NCI-H1105 treated with DMSO at 0.1 percent for 48 hours (cell line): ENCODE measurements at places on chromosomes 6 and 20.

DNA sequence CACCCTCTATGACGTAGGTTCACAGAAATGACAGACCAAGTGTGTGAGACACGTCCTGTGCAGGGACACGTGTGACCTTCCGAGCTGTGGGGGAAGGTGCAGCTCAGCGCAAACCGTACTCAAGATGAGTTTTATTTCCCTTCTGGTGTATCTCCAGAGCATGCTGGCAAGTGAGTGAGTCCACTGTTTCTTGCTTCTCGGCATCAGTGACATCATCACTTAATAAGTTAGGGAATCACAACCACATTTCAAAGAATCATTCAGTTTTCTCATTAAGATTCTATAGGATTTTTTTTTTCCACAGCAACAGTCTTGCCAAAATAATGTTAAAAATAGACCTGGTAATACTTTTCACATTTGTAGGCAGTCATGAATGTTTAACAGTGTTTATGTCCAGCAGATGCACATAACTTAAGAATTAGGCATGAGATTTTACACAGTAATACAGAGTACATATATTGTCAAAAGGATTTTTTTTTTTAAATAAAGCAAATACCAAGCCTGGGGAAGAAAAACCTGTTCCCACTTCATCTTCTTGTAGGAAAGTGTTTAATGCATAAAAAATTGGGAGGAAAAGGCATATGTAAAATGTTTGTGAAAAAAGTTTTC is 417.8 kb downstream of the CDC5L start:
- DNase-seq, result no peak

DNA sequence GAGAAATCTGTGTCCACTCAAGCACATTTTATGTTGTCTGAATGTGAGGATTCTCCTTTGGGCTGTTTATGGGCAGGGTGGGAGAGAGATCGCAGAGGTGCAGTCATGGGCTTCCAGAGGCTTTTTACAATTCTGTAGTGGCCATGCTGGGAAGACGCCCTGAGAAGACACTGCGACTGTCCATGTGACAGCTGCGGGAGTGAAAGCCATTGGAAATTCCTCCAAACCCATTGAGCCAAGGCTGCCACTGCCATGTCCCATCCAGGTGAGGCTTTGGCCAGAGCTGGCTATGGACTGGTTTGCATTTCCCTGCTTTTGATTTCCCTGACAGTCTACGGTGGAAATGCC is 216.9 kb upstream of the ECI2 start:
- no peak for DNase-seq

GRCh38 chr6:151067684-151068596 is 171.8 kb upstream of the AKAP12 start:
- no peak for DNase-seq

- DNase-seq, result no peak
Measured at GRCh38 chr20:53739799-53740785, 146.5 kb upstream of the ZNF217 start.

GRCh38 chr6:139903411-139904157 is 529.1 kb upstream of the CITED2 start:
- no peak for DNase-seq

- DNase-seq, result no peak
Measured at GRCh38 chr6:51926125-51926524, 161.3 kb downstream of the PKHD1 start.

- DNase-seq, result no peak
Measured at GRCh38 chr6:2385471-2385983, 140.1 kb upstream of the GMDS start.

- DNase-seq, result no peak
Measured at GRCh38 chr6:106146852-106147351, 60.8 kb downstream of the PRDM1 start.

DNA sequence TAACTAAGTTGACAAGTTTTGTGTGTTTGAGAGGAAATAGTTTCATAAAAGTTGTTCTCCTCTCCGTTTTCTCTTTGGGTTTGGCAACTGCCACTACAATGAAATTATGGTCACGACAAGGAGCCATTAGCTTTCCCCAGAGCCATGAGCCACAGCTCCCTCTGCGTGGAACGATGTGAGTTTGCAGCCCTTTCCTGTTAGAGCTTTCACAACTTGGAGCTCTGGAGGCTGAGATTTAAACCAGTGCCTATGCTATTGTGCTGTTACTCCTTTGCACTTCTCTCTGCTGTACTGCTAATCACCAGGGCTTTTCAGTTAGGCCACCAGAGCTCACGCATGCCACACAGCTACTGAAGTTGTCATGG is 29.3 kb upstream of the TXNDC5 start:
- DNase-seq, result no peak

- peak; percentile 11 for DNase-seq
Measured at GRCh38 chr20:47304287-47304686, 52.2 kb downstream of the ZMYND8 start.

DNA sequence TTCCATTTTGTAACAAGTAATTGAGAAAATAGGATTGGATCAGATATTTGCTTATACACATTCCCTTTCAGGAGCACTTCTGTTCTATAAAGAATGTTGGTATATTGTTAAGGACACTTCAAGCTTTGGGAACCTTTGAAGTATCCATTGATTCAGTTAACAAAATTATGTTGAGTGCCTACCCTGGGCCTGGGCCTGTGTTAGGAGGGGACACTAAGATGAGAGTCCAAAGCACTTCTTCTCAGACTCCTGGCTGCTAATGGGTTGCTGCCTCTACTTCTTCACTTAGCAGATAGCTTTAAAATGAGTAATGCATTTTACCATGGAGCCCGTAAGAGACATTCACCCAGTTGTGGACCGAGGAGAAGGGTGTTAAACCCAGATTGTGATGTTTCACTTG is 40.3 kb downstream of the PTPN1 start:
- no peak for DNase-seq

GRCh38 chr6:162154001-162154400 is 573.6 kb downstream of the PRKN start:
- DNase-seq, result no peak

- no peak for DNase-seq
Measured at GRCh38 chr6:150368762-150369161, at the start of gene IYD. Gene IYD (plus strand): TSS chr6:150369012. CDS start chr6:150369032, 20 bp downstream.

DNA sequence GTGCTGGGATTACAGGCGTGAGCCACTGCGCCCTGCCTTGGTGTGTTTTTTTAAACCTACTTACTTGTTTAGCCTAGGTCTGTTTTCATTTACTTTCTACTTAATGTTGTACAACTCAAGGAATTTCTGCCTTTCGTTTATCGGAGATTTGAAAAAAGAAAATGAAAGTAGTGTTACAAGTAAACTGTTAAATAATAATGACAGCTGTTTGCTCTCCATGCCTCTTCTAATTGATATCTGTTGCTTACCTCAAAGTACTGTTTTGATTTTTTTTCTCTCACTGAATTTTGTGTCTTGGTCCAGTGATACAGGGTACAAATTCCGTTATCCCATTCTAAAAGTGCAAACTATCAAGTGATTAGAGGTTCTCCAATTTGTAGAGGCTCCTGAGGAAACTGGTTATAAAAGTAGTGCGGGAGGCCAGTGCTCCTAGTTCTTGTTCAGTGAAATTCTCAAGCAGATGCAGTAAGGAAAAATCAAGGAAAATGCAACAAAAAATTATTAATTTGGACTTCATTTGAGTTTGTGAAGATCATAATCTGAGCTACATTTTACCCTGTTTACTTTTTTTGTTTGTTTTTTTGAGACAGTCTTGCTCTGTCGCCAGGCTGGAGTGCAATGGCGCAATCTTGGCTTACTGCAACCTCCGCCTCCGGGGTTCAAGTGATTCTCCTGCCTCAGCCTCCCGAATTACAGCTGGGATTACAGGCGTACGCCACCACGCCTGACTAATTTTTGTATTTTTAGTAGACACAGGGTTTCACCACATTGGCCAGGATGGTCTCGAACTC is 2.2 kb downstream of the UBR2 start:
- DNase-seq, result no peak

GRCh38 chr6:13355043-13355945 is 27.0 kb upstream of the TBC1D7 start:
- no peak for DNase-seq

DNA sequence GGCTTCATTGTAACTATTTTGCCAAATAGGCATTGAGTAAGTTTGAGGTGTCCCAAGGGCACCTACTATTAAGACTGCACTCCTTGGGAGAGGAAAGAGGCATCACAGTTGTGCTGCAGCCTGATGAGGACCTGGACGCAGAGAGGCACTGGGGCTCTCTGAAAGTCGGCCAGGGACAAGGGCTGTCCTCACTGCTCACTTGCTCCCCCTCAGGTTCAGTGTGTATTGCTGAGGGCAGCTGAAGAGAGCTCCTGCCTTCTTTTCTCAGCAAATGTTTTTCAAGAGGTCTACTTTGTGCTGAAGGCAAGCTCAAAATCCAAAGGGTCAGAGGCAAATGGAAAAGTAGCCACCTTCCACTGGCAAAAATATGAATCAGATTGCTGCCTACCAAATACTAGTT is 331.8 kb downstream of the RIMS1 start:
- peak; percentile 8 for DNase-seq

GRCh38 chr6:37783025-37783855 is 36.3 kb upstream of the ZFAND3 start:
- peak; percentile 41 for DNase-seq

GRCh38 chr6:135187372-135187771 is 6.3 kb downstream of the MYB start:
- DNase-seq, result no peak

DNA sequence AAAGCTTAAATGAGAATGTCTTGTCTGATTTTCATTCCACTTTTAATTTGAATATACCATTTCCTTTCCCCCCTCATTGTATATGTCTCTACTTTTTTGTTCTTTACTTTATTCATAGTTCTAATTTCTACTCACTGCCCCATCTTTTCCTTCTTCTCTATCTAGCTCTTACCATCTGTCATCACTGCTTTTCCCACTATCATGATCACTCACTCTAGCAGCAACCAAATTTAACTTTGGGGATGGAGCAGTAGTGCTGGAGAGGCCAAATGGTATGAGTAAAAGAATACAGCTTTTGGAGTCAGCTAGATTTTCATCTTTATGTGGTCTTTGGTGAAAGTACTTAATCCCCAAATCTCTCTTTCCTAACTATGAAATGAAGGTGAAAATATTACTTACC is 25.5 kb downstream of the QKI start:
- DNase-seq, result no peak

- DNase-seq, result no peak
Measured at GRCh38 chr6:156579564-156579963, 197.6 kb upstream of the ARID1B start.

DNA sequence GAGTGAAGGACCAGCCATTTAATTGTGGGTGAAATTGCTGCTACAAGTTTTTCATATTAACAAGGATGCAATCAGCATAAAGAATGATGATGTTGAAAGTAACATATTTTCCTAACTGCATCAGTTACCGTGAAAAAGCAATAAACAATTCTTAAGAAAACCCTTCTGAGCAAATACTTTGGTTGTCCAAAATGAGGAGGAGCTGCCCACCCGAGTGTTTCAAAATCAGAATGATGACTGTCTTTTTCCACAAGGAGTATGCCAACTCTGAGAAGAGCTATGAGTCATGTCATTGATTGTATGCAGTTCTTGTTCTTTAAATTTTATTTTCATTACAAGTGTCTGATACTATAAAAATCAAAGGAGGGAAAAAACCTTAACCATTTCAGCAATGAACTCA is 470.5 kb downstream of the COL12A1 start:
- DNase-seq, result no peak

DNA sequence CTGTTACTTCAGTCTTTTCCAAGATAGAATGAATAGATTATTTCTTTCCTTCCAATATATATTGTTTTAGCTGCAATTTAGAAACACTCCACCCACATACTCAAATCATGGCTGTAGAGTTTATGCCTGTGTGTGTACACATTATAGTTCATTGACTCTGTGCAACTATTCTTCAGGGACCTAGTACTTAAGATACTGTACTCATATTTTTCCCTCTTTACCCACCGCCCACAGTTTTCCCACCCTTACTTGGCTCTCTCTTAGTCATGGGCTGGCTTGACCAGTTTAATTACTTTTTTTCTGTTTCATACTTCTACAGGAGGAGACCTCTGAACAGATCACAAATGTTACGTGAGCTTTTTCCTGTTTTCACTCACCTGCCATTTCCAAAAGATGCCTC is 30.4 kb downstream of the C6orf89 start:
- no peak for DNase-seq

DNA sequence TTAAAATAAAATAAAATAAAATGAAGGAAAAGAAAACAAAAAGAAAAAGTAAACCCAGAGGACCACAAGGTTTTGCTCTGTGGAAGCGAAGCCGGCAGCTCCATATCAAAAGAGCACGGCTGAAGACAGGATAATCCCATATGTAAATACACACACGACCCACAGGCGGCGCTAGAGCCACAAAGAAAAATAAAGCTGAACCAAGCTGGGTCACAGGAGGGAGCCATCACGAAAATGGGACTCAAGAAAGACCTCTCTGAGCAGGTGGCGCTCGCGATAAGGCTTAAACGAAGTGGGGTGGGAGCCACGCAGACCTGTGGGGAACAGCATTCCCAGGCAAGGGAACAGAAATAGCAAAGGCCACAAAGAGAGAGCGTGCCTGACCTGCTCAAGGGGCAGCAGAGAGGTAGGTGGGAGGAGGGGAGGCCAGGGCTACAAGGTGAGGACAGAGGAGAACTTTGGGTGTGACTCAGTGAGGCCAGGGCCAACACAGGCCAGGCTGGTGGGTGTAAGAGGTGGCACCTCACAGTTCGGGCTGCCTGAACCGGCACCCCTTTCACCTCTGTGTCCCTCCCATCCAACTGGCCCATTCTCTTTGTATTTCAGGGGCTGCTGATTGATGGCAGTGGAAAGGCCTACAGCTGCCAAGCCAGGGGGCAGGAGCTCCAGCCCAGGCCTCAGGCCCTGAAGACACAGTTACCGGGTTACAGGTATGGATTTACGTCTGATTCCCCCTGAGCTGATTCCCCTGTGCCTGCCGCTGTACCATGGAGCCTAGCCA is 26.0 kb downstream of the PTGIS start:
- DNase-seq, result peak; percentile 68

GRCh38 chr6:129717277-129717676 is 7.3 kb upstream of the ARHGAP18 start:
- DNase-seq, result no peak

DNA sequence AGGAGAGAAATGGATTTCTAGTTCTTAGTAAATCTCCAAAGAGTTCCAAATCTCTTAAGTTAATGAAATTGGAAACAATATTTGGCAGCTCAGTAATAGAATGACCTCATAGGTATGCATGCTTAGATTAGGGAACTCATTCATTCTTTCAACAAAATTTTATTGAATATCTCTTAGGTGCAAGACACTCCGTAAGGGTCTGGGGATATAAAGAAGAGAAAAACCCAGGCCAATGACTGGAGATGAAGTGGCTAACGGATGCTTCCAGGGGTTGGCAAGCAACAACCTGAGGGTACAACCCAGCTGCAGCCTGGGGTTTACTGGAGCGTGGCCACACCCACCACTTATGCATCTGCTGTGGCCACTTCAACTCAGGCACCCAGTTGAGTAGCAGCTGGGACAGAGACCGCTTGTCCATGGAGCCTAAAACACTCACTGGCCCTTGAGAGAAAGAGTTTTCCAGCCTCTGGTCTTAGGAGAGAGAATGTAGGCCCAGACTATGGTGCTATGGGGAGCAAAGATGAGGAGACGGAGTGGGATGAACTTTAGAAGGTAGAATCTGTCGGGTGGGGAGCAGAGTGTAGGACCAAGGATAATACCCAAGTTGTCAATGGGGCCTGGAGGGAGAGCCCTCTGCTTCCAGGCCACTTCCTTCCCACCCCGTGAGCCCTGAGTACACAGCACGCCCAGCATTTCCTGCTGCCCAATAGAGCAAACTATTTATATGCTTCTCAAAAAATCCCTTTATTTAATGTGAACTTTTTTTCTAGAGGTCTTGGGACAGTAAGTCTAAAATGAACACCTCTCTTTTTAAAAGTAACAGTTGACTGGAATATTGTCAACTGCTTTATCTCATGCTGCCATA is 46.8 kb upstream of the PXDC1 start:
- DNase-seq, result peak; percentile 67
